Hippocampal formation (tissue), 2 donors: ENCODE measurements at places on chromosomes 7 and 10.

- DNase-seq: no peak
Observed at GRCh38 chr10:36119455-36119854, 477.4 kb upstream of the FZD8 start.

DNA sequence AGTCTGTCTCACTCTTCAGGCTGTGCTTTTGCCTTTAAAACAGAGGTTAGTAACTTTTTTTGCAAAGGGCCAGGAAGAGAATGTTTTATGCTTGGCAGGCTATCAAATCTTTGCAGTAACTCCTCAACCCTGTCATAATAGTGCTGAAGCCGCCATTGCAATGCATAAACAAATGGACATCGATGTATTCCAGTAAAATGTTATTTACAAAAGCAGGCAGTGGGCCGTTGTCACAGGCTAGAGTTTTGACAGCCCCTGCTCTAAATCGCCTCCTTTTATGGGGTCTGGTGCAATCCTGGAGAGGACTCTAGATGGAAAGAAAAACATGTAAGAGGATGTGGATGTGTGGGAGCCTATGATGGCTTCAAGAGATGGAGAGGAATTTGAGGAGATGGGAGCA is 568.3 kb downstream of the TYW1 start:
- DNase-seq: no peak

DNA sequence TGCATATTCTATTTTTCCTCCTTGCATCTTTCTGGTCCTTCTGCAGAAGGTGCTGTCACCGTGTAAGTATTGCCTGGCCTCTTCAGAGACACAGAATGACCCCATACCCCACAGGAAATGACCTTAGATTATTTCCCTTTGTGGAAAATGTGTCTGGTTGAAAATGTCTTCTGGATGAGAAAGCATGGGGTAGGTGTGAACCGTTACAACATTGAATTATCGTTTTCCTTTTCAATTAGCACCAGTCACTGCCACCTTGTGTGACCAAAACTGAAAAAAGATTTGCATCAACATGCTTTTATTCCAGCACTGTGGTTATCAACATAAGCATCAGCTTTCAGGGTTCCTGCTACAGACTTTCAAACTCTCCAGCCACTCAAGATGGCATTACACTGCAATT is 58.0 kb upstream of the CELF2 start:
- no peak for DNase-seq

- no peak for DNase-seq
Observed at GRCh38 chr7:7257899-7258692, 75.8 kb downstream of the C1GALT1 start.

DNA sequence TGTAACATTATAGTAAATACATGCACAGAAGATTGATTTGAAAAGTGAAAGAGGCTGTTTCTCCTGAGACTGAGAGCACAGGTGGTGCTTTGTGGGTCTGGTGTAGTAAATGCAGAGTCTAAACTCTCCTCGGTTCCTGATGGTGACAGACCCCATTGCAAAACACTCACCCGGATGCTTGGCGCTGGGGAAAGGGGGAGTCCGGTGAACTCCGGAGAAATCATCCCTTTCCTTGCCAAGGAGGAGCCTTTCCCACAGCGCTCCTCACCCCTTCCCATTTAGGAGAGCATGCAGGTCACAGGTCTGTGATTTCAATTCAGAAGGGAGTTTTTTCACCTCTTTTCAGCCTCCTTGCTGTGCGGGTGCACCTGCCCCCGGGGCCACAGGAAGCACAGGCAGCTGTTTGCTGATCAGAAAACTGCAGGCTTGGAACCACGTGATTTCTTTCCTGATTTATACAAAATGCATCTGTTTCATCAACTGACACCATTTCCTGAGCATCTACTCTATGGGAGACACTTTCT is 75.6 kb upstream of the LYZL2 start:
- no peak for DNase-seq

- DNase-seq: no peak
Observed at GRCh38 chr7:114916261-114916892, 5.5 kb upstream of the MDFIC start.

DNA sequence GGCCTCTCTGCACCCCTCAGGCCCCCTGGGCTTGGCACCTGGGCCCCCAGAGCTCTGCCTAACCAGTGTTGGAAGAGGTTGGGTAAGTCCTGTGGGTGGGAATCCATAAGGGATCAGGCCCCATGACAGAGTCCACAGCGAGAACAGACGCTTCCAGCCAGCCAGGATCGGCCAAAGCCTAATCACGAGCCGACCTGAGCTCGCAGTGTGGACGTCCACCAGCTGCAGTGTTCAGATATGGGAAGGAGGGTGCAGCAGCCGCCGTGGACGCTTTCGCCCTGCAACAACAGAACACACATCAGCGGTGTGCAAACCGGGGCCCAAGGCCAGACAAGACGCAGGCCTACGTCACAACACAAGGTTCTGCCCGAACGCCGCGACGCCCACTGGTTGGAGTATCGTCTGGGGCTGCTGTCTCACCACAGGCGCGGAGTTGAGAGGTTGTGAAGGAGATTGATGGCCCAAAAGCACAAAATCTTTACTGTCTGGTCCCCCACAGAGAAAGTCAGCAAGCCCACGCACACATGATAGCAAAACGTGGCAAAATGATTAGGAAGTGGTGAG is 102.1 kb downstream of the FOXL3 start:
- no peak for DNase-seq

GRCh38 chr10:72483471-72483870 is 128.8 kb upstream of the DNAJB12 start:
- no peak for DNase-seq

DNA sequence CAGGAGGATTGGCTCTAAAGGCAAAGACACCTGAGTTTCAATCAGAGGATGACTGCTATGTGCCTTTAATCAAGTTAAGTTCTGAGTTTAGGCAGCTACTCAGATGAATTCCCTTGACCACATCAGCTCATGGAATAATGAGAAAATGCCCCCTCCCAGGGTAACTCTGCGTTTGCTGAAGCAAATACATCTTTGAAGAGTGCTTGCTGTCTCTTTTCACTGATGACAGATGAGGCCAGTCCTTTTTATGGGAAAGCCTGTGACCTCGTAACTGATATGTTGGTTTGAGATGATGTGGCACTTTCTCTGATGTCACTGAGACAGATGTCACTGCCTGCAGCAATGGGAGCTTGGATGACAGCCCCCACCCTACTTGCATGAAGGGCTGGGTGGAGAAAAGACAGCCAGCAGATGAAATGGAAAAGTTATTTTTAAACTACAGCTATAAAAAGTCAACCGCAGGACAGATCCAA is 43.7 kb upstream of the DGKI start:
- no peak for DNase-seq

- DNase-seq: no peak
Observed at GRCh38 chr7:90412458-90413184, 9.4 kb downstream of the CLDN12 start.

- DNase-seq: no peak
Observed at GRCh38 chr10:5502061-5502521, 2.7 kb upstream of the CALML5 start.

DNA sequence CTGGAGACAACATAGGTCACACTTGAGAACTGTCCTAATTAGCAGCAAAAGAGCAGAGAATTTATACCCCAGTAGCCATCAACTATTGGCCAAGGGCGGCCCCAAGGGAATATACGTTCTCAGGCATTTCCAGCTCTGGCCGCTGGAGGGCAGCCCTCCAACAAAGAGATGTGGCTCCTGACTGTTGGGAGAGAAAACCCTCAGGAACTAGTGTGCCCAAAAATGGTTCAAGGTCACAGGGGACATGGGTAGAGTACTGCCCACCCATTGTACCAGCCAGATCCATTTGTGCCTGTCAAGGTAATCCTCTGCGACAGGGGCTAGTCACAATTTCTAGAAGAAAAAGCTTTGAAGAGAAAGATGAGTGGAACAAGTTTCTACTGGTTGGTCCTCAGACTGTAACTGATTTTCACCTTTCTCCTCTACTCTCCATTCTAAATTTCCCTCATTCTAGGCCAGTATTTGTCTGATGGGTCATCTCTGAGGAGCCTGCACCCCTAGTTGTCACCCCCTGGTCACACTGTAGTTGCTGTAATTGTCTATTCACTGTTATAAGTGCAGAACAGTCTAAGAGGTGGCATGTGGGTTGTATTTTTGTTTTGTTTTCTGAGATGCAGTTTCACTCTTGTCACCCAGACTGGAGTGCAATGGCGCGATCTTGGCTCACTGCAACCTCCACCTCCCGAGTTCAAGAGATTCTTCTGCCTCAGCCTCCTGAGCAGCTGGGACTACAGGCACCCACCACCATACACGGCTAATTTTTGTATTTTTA is 14.7 kb upstream of the C7orf33 start:
- peak; percentile 10 for DNase-seq

GRCh38 chr7:155682484-155682883 is 38.0 kb downstream of the RBM33 start:
- DNase-seq: no peak

DNA sequence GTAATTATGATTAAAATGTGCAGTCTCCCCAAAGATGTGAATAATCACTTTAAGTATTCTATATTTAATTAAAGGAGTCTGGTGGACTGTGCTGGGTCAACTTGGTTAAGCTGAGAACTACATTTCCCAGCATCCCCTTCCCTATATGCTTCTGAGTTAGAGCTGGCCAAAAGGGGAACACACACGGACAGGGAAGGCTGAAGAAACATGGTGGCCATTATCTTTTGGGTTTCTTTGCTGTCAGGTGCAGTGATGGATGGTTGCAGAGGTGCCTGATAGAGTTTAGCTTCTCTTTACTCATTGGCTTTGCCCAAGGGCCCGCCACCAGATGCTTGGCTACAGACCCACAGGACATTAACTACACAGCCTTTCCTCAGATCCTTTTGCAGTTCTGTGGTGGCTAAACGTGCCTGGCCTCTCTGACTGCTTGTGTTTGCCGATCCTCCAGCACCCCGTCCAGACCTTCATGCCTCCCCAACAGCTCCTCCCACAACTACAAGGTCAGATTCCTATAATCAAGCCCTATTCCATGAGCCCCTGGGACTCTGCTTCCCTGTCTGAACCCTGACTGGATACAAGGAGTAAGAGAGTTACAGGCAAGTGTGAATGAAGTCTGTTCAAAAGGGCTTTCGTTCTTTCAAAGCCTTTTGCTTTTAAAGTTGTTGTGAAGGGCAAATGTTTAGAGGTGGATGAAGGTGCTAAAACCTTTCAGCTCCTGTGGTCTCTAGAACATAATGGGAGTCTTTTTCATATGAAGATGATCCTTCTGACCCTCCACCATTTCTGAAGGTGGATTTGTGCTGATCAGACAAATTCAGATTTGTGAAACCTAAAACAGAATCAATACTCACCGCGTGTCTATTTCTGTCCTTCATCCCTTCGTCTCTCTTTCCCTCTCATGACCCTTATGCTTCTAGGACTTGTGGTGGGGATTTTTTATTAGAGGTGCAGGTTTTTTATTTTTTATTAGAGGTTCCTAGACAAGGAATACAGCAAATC is 21.5 kb downstream of the BUB3 start:
- no peak for DNase-seq

GRCh38 chr10:55509168-55509567 is 708.1 kb upstream of the PCDH15 start:
- no peak for DNase-seq

DNA sequence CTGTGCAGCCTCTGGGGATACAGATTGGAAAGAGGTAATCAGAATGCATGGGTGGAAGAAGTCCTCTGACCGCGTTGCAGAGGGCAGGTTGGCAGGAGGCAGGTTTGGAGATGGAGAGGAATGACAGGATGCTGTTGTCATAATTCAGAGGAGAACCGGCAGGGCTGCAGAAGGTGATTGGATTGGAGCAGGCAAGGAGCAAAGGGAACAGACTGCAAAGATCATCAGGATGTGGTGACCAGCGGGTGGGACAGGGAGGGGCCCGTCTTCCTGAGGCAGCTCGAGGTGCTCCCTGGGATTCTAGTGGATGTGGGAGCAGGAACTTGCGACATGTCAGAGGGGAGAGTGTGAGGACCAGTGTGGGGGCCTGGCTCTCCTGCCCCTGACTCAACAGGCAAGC is 78.5 kb upstream of the PPIF start:
- no peak for DNase-seq

- no peak for DNase-seq
Observed at GRCh38 chr7:80373429-80374032, 138.3 kb downstream of the GNAT3 start.

DNA sequence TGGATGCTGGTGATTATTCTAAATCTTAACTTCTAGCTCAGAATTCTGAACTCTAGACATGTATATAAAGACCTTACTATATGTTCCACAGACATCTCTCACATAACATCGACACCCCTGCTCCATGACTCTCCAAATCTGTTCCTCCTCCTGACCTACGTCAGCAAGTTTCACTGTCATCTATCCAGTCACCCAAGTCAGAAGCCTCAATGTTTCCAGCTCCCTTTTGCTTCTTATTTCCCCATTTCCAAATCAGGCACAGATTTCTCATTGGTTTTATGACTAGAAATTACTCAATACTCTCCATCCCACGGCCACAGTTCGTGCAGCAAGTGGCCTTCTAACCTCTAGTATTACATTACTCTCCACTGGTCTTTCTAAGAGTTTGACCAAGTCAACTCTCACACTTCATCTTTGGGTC is 28.5 kb downstream of the EPC1 start:
- DNase-seq: no peak

DNA sequence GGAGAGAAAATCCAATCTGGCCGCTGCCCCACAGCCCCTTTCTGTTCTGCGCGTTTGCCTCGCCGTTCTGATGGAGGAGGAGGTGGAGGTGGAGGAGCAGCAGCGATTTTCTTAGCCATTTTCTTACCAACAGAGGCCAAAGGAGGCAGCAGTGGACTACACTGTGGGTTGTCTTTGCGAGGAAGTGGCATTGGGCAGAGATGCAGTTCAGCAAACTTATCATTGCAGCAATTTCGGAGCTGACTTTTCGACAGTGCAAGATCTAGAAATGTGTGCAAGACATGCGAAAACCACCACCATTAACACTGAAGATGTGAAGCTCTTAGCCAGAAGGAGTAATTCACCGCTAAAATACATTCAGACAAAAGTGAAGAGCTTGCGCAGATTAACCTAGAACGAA is 1.9 kb upstream of the ARL4A start:
- DNase-seq: peak; percentile 24

DNA sequence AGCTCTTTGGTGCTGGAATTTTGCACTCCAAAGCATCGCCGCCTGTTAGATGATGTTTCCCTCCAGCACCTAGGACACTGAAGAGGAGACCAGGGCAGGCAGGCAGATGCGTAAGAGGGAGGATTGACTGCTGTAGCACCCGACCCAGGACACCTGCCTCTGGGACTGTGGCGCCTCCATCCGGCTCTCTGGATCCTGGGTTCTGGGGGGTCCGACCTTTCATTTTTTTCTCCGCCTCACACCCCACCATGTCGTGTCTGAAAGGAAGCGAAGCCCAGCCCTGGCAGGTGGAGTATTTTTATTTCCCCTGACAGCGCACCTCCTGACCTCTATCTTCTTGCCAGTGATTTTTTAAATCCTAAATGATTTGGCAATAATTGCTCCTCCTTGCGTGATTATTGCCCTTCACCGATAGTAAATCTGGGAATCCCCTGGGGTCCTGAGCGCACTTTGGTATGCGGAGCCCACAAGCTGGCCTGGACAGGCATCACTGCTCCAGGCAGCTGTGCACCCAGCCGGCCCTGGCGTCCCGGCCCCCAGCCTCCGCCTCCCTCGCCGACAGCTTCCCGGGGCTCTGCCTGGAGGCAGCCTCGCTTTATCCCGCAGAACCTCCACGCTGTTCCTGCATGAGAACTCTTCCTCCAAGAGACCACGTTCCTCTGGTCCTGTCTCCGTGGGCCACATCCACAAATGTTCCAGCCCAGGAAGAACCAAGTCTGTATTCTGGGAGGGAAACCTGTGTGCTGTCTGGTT is 48.4 kb downstream of the LHPP start:
- DNase-seq: no peak

- DNase-seq: no peak
Observed at GRCh38 chr7:22241805-22242390, 115.1 kb downstream of the RAPGEF5 start.

GRCh38 chr10:111756217-111757061 is 427.1 kb downstream of the GPAM start:
- peak; percentile 10 for DNase-seq
